Progenitor cell of endocrine pancreas (in vitro differentiated cells): ENCODE measurements at places on chromosomes 6 and 20. TPM values are rescaled to one million over a fixed set of nuclear protein-coding genes. Genes with fewer than 3 reads are reported as not detected.

The BMP6 gene
- total RNA-seq: 2.5 and 3.4 TPM in 2 replicates

The MYL9 gene
- 31.0 and 46.0 TPM in 2 replicates for total RNA-seq

DNA sequence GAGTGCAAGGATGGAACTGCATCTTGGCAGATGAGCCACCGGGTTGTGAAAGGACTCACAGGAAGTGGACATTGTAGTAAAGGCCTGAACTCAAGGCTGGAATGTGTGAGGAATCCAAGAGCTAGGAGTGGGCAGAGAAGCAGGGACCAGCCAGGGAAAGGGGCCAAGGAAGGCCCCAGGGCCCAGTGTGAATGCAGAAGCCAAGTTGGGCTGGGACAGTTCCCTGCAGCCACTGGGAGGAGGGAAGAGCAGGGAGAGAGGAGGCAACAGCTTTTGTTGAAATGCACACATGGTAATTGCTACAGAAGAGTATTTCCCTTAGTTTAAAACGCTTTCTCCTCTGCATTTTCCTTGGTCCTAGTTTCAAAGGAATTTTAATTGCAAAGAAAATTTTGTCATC is 34.6 kb downstream of the CDH22 start:
- no peaks in the 10 kb centered on the region for H3K36me3 ChIP-seq
- H3K27ac ChIP-seq: no peak overlapping the region
- peaks cover 47% of the 10 kb centered on the region for H3K27me3 ChIP-seq
- H3K4me1 ChIP-seq: no peaks in the 10 kb centered on the region
- H3K4me3 ChIP-seq: no peak overlapping the region

DNA sequence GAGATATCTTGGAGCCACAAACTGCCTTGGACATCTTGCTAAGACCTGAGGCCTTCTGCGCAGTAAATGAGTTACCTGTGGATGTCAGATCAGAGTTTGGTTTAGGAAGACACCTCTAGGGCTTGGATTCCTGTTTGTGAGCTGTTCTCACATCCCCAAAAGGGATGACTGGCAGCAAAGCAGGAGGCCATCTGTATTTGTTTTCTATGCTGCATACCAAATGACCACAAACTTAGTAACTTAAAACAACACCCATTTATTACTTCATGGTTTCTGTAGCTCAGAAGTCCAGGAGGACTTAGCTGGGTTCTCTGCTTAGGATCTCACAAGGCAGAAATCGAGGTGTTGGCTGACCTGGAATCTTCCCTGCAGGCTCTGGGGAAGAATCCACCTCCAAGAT is 116.7 kb downstream of the UNC5CL start:
- DNase-seq: no peak
- no peak overlapping the region for H3K4me3 ChIP-seq
- peaks cover 4% of the 10 kb centered on the region for H3K4me1 ChIP-seq
